ENCODE measurements at places on chromosomes 2 and 18. TPM values are rescaled to one million over a fixed set of nuclear protein-coding genes. Genes with fewer than 3 reads are reported as not detected.

RTP5 gene
- not detected for total RNA-seq

CCDC138 gene
- 10.1 TPM for total RNA-seq

SH3RF3 gene
- 6.1 TPM for total RNA-seq

ANKRD44 gene
- total RNA-seq: 3.4 TPM

ATP8B1 gene
- total RNA-seq: 16.7 TPM

SERPINB4 gene
- not detected for total RNA-seq

RAB31 gene
- 51.0 TPM for total RNA-seq

SERPINB3 gene
- total RNA-seq: not detected

TEKT4 gene
- total RNA-seq: 0.15 TPM

DGUOK gene
- 78.7 TPM for total RNA-seq

REG3A gene
- total RNA-seq: not detected

EVX2 gene
- total RNA-seq: not detected

FAM98A gene
- total RNA-seq: 24.8 TPM

MALL gene
- 32.4 TPM for total RNA-seq

ZAP70 gene
- not detected for total RNA-seq

CPS1 gene
- total RNA-seq: 27.5 TPM

DNA sequence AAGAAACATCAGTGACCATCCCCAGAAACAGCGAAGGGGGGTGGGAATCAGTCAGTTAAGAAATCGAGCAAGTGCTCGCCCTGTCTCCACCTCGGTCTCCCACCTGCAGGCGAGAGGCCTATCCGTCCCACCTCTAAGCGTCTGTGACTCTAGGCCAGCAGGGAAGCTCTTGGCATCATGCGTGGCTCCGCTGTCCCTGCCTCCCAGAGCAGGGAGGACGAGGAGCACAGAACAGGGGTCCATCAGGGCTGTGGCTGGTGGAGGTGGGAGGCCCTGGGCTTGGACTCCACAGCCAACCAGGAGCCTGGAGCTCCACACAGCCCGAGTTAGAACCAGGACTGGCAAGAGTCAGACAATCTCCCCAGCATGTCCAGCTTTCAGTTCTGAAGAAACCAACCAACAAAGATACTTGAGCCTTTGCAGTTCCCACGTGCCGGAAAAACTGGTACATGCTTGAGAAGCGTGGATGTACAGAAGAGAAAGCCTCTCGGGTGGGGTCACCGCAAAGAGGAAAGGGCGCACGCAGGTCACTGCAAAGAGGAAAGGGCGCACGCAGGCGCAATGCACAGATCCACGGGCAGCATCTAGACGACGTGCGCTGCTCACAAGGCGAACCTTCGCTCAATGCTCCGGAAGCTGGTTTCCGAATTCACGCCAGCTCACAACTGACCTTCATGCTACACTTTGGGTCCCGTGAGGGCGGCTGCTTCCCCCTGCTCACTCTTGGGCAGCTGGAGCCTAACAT is 104.5 kb upstream of the ALKAL2 start:
- no peak for DNase-seq

- no peak for DNase-seq
Observed at GRCh38 chr2:224711859-224712665, 4.1 kb downstream of the CCDC195 start.

DNA sequence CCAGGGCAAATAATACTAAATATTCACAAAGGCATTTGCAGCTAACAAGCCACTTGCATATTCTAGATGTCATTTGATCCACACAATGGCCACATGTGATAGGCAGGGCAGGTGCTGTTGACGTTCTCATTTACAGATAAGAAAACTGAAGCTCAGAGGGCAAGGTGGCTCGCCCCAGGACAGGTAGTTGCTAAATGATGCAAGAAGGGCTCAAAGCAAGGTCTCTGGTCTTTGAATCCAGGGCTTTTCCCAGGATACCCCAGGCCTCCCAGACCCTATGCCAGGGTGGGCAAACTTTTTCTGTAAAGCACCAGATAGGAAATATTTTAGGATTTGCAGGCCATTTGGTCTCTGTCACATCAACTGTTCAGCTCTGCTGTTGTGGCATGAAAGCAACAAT is 35.1 kb downstream of the LOXHD1 start:
- no peak for DNase-seq

DNA sequence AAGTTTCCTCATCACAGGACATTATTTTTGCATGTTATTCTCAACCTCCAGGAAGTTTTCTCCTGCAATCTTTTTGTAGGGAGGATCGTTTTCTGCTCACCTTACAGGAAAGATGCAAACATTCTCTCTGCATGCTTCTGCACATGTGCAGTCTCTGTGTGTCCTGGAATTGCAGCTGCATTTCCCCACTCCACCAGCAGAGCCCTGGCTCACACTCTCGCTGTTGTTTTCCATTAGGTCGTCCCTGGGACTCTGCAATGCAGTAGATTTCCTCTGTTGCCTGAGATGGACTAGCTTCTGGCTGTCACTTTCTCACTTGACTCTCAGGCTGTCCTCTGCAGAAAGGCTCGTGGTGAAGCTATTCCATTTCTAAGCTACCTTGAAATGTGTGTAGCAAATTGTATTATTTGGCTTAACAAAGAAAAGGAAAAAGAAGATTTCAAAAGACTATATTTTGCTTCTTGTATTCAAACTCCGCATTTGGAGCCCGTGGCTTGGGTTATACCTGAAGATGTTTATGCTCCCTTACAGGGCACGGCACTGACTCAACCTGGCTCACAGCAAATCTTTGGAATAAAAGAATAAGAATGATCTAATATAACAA is 346.7 kb downstream of the RAD51AP2 start:
- no peak for DNase-seq

GRCh38 chr2:117967977-117968718 is 45.7 kb downstream of the CCDC93 start:
- no peak for DNase-seq

DNA sequence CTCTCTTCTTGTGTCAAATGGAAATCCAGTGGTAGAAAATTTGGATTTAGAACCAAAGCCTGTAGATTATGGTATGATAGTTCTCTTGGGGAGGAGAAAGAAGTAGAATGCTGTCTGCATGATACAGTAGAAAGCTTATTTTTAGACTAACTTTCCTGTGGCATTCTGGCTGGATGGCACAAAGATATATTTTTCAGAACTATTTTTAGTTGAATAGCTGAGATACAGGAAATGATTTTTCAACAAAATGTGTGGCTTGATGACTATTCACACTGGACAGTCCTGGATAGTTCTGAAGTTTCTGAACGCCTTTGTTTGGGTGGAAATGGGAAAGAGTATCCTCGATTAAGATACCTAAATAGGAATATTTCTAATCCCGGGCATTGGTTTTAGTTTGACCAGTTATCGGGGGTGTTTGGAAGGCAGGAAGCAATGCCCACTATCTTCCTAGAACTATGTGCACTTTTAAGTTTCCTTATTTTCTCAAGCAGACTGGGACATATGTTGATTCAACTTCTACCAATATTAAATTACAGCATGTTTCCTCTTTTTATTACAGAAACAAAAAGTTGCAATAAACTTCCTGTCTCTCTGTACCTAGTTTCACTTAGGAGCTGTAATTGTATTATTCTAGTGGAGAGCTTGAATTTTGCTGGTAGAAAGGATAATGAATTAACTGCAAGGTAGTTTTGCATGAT is 32.1 kb downstream of the GDF7 start:
- DNase-seq: no peak

DNA sequence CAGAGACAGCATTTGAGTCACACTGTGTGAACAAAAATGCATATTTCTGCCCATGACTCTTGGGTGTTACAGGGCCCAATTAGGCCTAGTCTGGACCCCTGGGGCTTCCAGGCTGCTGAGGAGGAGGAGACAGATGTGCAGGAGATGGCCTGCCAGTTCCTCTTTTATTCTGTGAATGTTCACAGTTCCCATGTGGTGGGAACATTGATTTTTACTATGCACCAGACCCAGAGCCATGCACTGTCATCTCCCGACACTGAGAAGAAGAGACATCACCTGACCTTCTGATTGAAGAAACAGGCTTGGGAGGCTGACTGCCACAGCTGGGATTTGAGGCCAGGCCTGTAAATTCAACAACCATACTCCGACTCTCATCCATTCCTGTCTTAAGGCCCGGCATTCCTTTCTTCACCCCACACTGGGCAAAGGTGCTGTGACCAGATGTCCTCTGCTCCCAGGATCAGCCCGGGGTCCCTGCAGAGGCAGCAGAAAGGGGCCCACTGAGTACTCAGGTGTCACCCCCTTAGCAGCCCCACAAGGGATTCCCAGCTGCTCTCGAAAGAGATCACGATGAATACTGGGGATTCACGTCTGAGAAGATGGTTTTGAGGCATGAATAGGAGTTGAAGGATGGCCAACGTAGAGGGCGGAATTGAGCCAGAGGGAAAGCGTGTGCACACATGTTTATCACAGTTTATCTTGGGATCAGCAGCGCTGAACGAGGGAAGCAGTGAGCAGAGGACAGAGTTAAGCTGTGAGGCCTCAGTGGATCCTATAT is 3.6 kb upstream of the TFCP2L1 start:
- no peak for DNase-seq

DNA sequence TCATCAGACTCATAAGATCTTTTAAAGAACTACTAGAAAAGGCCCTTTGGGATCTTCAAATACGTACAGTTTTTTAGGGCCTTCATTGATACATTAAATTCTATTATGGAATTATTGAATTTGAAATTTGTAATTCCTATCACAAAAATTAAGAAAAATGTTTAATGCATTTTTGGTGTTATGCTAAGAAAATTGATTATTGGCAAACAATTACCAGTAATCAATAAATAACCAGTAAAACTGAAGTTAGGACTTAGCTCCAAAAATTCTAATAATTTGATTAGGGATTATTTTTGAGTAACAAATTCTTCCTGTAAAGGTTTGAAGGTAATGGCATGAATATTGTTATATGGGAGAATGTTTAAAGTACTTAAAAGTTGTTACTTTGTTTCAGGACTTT is 119.3 kb downstream of the UBR3 start:
- no peak for DNase-seq

- DNase-seq: peak; percentile 24
Observed at GRCh38 chr2:45028276-45028675, 19.0 kb upstream of the SIX2 start.

- no peak for DNase-seq
Observed at GRCh38 chr18:34809451-34810072, 99.5 kb downstream of the DTNA start.

DNA sequence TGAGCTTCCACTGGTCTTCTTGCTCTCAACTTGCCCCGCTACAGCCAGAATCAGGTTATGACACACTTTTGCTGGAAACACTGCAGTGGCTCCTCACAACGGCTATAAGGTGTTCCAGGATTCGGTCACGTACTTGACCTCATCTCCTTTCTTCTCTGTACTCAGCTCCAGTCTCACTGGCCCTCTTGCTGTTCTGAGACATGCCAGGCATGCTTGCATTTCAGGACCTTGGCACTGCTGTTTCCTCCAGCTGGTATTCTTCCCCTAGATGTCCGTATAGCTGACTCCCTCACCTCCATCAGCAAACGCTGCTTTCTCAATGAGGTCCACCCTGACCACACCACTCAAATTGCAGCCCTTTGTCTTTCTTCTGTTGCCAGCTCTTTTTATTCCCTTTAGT is 31.9 kb upstream of the C1GALT1C1L start:
- DNase-seq: no peak

- no peak for DNase-seq
Observed at GRCh38 chr2:151974988-151975387, 123.9 kb downstream of the CACNB4 start.

DNA sequence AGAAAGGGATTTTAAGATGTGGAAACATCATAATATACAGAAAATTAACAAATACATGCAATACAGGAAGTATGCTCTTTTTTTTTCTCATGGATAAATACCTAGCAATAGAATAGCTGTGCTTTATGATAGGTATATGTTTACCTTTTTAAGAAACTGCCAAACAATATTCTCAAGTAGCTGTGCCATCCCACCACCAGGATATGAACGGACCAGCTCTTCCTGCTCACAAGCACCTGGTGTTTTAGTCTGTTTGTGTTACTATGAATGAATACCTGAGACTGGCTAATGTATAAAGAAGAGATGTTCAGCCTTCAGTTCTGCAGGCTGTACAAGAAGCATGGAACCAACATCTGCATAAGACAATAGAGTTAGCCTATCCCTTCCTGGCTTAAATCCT is 19.9 kb upstream of the UGT1A8 start:
- DNase-seq: no peak

- DNase-seq: no peak
Observed at GRCh38 chr2:55610954-55611743, 6.3 kb downstream of the PPP4R3B start.

DNA sequence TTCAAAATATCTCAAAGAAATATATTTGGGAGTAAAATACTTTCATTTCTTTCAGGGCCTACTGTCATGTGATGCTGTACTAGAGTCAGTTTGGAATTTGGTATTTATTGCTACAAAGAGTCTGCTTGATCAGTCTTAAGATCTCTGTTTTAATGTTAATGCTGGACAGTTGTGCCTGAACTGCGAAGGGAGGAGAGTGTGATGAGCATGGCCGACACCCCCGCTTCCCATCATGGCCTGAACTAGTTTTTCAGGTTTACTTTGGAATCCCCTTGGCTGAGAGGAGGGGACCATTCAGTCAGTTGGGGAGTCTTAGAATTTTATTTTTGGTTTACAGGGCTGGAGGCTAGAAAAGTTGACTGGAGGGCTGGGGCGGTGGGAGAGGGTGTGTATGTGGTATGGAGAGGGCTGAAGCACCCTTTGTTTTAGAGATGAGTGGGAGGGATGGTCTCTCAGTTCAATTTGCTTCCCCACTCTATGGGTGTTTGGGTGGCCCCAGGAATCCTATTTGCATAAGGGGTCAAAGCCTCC is 20.9 kb upstream of the TEX44 start:
- DNase-seq: no peak

- no peak for DNase-seq
Observed at GRCh38 chr2:146931109-146931508, 913.7 kb upstream of the ACVR2A start.

DNA sequence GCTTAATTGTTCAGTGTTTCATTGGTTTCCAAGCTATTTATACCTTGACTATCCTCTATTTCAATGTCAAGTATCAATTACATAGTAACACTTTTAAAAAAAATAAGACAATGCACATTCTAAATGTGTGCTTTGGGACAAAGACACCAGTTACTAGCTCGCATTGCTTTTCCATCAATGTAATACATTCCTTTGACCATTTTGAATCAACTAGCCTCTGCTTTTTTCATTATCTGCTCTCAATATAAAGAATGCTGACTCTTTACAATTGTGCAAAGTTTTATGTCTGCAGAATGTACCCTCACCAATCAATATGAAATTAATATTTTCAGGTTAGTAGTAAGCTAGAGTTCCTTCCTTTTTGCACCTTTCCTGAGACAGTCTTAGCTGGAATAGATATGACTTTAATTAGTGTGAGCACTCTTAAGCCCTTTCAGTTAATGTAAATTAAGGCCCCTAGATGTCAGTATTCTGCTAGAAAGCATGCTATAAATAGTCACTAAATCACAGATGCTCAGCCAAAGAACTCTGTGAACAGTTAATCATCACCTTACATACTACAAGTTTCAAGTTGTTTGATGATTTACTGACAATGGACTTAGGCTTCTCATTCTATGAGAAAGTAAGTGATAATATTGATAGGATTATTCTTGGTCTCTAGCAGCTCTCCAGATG is 413.6 kb downstream of the PTH2R start:
- DNase-seq: no peak

GRCh38 chr18:62988471-62988870 is 273.1 kb downstream of the PHLPP1 start:
- DNase-seq: no peak

Data from PC-9 (cell line).